Cardiac septum (tissue), 1 donor: ENCODE measurements at places on chromosomes 2 and 18. TPM values are rescaled to one million over a fixed set of nuclear protein-coding genes. Genes with fewer than 3 reads are reported as not detected.

- no peak for DNase-seq
Measured at GRCh38 chr18:43587538-43588153, 310.4 kb upstream of the SYT4 start.

UGT1A6 gene
- total RNA-seq, result not detected

DNA sequence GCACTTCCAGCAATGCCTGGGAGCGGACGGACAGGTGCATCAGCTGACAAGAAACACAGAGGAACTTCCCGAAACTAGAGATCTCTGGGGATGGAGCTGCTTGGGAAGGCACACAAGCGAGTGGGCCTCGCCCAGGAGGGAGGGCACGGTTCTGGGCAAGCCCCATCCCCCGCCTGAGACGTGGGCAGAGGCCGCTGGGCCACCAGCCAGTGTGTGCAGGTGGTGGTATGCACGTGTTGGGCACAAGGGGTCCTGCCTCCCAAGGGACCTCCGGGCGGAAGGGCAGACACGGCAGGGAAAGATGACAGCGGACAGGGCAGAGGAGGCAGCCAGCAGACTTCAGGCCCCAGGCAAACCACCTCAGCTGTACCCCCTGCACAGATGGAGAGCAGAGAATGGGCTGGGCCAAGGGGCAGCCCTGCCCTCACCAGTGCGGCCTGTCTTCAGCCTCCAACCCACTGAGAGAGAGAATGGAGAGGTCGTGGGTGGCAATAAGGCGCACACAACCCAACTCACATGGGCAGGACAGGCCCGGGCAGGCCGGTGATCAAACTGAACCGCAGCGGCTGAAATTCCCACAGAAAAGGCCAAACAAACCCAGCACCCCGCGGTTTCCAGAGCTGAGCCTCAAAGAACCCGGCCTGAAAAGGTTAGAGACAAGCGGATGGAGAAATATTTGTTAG lies 51.2 kb downstream of the HDAC4 start:
- DNase-seq, result peak; percentile 56

DSG3 gene
- total RNA-seq, result not detected

DNA sequence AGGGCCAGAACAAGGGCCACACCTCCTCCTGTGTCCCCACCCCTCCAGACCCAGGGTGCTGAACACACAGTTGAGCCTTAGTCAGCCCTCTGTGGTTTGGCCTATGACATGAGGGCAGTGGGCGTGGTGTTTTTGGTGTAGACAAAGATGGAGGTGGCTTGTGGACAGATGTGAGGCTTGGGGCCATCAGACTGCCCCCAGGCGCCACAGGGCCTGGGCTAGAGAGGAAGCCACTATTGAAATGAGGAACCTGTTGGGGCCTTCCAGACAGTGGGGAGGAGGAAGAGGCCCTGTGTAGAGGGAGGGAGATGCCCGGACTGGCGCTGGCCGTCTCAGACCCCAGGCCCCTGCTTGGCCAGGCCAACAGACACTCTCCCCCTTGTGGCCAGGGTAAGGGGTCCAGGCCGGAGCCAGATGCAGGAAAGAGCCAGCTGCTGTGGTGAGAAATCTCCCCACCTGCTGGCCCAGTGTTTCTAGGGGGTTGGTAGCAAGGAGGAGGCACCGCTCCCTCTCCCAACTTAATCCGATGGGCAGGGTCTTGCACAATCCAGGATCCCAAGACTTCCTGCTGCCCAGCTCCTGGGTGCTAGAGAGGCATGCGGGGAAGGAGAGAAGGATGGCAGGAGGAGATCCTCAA lies 53.8 kb downstream of the SMAD7 start:
- DNase-seq, result peak; percentile 86

DNA sequence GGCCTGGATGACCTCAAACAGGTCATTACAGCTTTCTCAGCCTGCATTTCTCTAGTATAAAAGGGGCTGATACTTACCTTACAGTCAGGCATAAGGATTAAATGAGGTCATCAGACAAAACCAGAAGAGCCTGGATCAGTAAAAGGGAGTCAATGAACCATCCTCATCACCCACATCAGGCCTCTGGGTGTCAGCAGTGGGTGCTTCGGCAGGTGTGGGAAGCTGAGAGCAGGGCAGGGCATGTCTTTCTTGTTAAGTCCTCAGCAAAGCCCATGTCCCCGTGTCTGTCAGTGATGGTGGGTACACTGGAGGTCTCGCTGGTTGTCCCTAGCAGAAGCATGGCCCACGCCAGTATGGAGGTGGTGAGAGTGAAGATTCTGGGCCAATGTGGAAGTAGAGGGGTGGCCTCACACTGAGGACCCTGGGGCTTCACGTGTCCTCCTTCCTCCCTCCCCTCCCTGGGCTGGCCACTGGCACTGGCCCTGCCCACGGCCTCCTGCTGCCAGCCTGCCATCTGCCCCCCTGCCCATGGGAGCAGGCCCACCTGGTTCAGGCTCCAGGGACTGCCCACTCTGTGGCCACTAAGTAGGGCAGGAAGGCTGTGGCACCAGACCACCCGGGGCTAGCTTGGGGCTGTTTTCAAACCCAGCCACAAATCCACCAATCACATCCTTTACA lies 4.4 kb downstream of the ADRA2B start:
- peak; percentile 54 for DNase-seq

DNA sequence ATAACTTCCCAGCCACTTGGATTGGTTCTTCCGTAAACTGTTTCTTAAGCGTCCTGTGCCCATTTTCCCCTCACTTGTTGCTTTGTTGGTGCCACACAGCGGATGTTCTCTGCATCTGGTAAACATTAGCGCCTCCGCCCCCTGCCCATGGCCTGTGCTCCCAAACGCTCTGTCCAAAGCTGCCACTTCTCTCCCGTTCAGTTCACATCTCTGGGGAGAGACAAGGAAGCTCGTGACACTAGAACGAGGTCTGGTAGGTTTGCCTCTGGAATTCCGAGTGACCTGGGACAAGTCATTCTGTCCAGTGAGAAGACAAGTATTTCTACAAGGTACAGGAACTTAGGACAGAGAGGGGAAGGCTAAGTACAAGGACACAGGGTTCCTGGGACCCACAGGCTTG lies 9.4 kb downstream of the COPS9 start:
- DNase-seq, result peak; percentile 55

GRCh38 chr2:43067254-43068040 lies 159.0 kb downstream of the ZFP36L2 start:
- DNase-seq, result no peak

SLC23A3 gene
- 0.48 TPM for total RNA-seq
